ENCODE measurements at places on chromosomes 7 and 10.

GRCh38 chr10:65017523-65017922 is 1496.3 kb downstream of the REEP3 start:
- no peak for DNase-seq

GRCh38 chr10:101941871-101942270 is 98.3 kb upstream of the KCNIP2 start:
- DNase-seq, result no peak

GRCh38 chr7:45068236-45069023 is 20.3 kb downstream of the NACAD start:
- DNase-seq, result peak; percentile 47

DNA sequence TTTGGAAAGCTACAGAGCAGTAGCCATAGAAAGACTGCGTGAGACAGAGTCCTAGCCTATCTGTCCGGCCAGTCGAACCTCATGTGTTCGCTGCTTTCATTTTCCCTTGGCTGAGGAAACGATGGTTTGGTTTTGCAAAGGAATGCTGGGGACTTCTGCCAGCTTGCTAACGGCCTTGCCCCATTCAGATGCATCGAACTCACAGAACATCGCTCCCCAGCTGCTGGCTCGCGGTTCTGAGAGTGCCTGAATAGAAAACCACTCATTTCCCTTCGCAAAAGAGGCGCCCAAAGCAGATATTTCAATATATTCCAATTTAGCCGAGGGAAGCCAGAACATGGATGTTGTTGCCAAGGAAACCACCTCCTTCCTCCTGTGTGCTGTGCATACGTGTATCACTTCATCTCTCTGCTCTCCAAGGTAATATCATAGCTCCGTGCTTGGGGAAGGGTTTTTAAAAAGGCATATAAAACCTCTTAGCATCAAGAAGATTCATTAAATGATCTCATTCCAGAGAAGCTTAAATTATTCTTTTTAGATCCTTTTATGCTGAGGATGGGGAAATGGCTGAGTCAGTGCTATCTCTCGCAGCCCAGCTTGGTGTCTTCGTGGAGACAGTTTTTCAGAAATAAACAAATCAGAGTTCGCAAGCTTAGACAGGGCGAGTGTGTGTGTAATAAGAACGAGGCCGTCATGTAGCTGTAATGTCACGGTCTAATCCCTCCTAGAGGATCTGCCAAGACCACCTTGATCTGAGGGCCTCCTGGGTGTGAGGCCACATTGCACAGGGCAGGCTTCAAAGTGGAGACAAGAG is 215.2 kb downstream of the RPS24 start:
- DNase-seq, result no peak

DNA sequence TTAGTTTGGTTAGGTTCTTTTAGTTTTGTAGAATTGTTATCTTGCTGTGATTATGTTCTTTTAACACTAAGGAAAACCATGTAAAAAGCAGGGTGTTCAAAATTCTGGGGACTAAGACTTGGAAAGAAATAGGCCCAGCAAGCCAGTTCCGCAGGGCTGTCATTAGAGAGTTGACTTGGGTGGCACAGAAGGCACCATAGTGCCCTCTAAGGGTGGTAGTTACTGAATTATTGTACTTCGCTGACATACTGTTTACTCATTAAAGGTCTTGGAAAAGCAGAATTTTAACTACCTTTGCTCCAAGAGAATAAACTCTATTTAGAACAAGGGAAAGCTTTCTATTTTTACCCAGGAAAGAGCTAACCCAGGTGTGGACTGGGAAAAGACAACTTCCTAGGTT is 86.5 kb downstream of the OTUD1 start:
- peak; percentile 41 for DNase-seq

DNA sequence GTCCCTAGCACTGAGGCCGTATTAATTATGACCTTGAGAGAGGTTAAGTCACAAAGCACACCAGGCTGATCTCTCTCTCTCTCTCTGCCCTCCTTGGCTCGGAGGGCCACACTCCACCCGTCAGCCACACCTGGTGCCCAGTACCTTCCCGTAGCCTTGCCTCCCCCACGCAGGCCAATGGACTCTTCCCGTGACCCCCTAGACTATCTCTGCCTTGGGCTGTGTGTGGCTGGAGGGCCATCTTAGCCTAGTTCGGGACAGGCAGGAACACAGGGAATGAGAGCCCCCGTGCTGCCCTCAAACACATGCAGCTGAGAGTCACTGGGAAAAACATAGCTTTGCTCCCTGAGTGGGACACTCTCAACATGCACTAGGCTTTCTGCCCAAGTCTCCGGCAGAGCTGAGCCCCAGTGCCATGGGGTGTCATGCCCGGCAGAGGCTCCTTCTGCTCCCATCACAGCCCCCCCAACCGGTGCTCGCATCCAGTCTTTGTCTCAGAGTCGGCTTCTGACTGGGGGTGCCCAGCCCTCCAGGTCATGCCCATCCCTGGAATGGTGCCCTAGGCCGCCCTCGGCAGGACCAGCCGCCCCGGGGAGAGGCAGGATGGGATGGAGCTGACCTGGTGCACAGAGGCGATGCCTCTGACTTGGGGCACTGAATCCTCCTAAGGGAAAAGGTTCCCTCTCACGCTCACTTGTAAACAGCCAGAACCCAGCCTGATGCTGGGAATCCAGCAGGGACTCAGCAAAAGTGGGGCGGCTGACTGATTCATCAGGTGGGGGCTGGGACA is 63.0 kb downstream of the TCERG1L start:
- DNase-seq, result no peak

GRCh38 chr10:110634527-110635209 is 9.5 kb upstream of the RBM20 start:
- DNase-seq, result no peak

DNA sequence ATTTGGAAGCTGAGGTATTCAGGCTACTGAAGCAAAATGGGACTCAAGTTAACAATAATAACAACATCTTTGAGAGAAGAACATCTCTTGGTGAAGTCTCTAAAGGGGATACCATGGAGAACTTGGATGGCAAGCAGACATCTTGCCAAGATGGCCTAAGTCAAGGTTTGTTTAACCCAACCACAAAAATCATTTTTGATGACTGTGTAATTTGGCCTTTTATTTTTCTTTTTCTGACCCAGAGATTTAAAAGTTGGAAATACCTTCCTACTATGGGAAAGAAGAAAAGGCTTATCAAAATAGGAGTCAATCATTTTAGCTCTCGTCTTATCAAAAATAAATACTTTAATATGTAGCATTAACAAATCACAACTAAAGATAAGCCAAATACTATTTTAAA is 72.4 kb downstream of the PON1 start:
- no peak for DNase-seq

DNA sequence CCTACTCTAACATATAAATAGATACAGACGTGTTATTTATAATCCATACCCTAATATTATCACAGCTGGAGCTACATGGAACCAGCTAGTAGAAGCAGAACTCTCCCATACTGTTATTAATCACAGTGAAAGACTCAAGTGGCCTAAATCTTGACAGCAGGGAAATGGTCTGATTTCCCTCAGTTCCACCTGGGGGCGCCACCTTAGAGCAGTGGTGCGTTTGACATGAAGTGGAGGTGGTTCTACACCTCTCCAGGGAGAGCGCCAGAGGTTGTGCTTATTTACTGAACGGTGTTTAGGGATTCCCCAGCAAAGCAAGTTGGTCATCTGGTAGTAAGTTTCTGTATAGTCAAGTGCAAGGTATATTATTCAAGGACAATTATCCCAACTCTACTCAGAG is 17.6 kb downstream of the DNTT start:
- DNase-seq, result no peak

DNA sequence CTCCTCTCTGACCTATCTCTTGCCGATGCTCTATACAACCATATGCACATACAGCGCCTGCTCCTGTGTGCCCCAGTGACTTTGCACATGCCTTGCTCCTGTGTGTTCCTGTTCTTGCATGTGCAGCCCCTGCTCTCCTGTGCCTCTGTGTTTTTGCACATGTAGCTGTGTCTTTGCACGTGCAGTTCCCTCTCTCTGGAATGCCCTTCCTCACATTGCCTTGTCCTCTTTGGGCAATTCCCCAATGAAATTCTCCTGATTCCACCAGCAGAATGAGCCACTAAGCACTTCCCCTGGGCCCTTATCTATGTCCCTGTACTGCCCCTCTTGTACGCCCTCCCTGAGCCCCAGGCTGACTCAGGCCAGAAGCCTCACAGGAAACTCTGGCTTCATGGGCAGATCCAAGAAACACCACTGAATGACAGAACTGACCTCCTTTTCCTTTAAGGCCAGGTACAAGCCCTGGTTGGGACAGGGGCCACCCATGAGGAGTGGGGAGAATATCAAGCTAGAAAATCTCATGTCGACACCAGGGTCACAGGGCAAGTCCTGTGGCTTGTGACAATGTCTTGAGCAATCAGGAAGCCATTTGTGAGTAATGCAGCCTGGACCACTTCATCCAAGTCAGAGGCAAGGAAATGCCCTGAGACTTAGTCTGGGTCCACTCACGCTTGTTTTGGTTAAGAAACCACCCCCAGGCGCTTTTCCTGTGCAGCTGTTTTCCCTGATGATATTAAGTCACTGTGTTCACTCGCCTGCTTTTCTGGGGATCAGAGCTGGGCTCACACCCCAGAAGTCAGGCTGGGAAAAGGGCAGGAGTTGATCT is 1.9 kb upstream of the ARHGAP22 start:
- DNase-seq, result peak; percentile 68

DNA sequence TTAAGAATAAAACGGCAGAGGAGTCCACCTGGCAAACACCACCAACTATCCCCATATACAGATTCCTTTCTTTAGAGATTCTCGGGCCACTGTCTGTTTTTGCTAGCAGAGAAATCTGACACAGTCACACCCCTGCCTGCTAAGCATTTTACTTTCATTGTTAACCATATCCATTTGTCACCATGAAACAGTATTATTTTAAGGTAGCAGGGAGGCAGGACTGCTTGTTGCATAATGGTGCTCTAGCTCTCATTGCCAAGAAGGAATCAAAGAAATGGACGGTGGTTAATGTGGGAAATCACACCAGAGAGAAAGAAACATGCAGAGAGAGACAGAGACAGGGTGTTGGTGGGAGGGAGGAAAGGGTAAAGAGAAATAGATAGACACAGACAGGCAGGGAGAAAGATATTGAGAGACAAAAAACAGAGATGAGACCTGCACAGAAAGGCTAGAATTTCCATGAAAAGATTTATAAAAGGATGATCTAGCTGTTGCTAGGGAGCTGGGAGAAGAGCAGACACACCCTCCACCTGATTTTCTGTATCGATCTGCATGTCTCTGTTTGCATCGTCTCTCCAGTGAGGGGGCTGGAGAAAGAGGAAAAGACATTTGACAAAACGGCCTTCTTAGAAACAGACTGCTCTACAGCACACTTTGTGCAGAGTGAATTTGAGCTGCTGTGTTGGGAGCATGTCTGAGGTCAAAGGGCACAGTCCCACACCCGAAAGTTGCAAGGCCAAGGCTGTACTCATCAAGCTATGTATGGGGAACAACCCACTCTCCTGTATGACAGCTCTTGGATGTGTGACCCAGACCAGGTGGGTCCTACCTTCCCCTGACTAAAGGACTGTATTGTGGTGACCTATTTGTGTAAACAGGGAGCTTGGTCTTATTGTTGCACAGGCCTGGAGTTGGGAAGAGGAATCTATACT is 303.1 kb downstream of the FZD1 start:
- no peak for DNase-seq

- DNase-seq, result peak; percentile 80
Observed at GRCh38 chr7:142808802-142809583, 38.2 kb downstream of the PRSS2 start.

- DNase-seq, result no peak
Observed at GRCh38 chr7:75943864-75944263, 28.9 kb downstream of the POR start.

GRCh38 chr7:1981878-1982230 is 250.9 kb downstream of the MAD1L1 start:
- DNase-seq, result no peak

GRCh38 chr10:10774416-10774815 is 243.3 kb upstream of the CELF2 start:
- no peak for DNase-seq

GRCh38 chr10:71401056-71401455 is 4.3 kb downstream of the CDH23 start:
- DNase-seq, result no peak

DNA sequence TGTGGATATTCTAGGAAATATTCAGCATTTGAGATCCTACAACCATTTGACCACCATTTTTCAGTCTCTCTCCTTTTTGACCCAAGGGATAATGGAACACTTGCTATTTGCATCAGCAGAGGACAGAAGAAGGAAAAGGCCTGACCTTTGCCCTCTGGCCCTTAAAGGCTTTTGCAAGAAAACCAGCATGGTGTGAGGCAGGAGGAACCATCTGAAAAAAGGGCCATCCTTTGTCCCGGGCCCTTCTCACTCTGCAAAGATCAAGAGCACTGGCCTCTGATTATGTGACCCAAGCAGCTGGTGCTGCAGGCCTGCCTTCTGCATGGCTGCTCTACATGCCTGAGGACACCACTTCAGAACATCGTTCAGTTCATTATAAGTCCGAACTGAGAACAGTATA is 133.3 kb upstream of the STK17A start:
- DNase-seq, result no peak

GRCh38 chr10:105161767-105162166 is 520.7 kb downstream of the SORCS3 start:
- no peak for DNase-seq

GRCh38 chr7:133547981-133548380 is 295.1 kb downstream of the EXOC4 start:
- no peak for DNase-seq

- no peak for DNase-seq
Observed at GRCh38 chr7:99767662-99768061, 16.3 kb downstream of the CYP3A4 start.

DNA sequence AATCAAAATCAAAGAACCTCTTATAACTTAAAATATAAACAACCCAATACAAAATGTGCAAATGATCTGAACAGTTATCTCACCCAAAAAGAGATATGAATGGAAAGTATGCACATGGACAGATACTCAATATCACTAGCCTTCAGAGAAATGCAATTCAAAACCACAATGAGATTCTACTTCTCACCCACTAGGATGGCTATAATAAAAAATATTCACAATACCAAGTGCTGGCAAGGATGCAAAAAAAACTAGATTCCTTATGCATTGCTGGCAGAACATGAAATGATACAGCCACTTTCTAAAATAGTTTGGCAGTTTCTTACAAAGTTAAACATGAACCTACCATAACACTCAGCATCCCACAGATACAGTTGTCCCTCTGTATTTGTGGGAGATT is 130.1 kb upstream of the LRRN3 start:
- DNase-seq, result no peak

DNA sequence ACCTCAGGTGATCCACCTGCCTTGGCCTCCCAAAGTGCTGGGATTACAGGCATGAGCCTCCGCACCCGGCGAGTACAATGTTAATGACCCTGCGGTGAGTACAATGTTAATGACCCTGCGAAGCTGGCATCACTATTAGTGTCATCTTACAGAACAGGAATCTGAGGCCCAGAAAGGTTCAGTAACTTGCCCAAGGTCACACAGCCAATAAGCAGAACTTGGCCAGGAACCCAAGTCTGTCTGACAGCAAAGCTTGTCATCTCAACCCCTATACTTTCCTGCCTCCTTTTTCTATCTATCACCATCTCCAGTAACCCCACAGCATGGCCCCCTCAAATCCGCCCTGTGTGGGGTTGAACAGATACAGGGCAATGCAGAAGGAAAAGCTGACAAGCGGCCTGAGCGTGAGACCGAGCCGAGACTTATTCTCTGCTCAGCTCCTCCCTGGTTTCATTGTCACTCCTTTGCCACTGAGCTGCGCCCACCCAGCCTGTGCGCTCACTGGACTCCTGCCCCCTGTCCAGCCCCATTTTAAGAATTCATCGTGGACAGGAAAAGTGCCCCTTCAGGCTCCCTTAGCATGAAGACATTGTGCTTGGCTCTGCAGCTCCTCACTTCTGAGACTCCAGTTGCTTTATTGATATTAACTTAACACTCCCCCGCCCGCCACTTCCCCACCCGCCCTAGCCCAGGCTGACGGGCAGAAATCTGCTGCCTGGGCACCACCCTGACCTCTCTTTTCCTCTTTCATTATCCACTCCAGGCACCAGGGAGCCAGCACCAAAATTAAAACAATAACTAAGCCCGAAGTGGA is 58.1 kb upstream of the LBX1 start:
- DNase-seq, result no peak

Data from hematopoietic multipotent progenitor cell treated with erythropoietin and hydrocortisone succinate and interleukin-3 and kit ligand, for 6 days (in vitro differentiated cells).